ENCODE measurements at places on chromosomes 1 and 21.

DNA sequence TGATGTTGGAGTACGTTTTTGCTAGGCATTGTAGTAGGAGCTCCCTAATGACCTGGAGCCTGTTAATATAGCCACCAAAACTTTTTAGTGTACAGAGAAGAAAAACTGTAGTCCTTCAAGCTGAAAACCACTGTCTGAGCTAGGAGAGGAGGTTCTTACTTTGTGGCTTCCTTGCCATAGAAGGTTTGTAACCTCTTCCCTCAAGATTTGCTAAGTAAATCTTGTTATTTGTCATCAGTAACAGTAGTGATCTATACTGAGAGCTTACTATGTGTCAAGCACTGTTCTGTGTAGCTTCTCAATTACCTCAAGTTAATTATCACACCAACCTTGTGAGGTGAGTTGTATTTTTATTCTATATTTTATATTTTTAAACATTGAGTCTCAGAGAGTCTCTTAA is 21.2 kb upstream of the LRRC8C start:
- no peak for DNase-seq

GRCh38 chr1:171226747-171227370 is 21.4 kb upstream of the FMO1 start:
- peak; percentile 18 for DNase-seq

- DNase-seq = peak; percentile 88
Observed at GRCh38 chr1:153490272-153491051, 30.0 kb upstream of the S100A7 start.

- DNase-seq = no peak
Observed at GRCh38 chr1:217881607-217882332, 250.6 kb downstream of the SPATA17 start.

- no peak for DNase-seq
Observed at GRCh38 chr21:15430023-15430422, 299.8 kb upstream of the USP25 start.

All from NCI-H1436 treated with DMSO at 0.1 percent for 48 hours (cell line).